ENCODE measurements at places on chromosomes 6 and 20. TPM values are rescaled to one million over a fixed set of nuclear protein-coding genes. Genes with fewer than 3 reads are reported as not detected.

DNA sequence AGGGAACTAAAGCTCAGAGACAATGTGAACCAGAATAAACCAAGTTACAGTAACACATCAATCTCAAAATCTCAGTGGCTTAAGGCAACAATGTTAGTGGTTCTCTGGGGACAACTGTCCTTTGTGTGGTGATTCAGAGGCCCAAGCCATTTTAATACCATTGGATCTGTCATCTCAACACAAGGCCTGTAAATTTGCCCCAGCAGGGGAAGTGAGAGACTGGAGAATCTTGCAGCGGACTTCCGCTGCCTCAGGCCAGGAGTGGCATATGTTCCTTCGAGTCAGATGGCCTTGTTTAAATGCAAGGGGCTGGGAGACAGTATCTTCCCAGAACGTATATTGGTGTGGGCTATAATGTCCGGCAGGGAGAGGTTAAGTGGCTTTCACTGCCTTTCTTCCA is 126.0 kb downstream of the CD83 start:
- DNase-seq, result no peak

GRCh38 chr20:481167-481566 is 18.8 kb upstream of the TBC1D20 start:
- no peak for DNase-seq

DEFB132 gene
- total RNA-seq, result not detected

CALHM6 gene
- 0.45 TPM for total RNA-seq

DNA sequence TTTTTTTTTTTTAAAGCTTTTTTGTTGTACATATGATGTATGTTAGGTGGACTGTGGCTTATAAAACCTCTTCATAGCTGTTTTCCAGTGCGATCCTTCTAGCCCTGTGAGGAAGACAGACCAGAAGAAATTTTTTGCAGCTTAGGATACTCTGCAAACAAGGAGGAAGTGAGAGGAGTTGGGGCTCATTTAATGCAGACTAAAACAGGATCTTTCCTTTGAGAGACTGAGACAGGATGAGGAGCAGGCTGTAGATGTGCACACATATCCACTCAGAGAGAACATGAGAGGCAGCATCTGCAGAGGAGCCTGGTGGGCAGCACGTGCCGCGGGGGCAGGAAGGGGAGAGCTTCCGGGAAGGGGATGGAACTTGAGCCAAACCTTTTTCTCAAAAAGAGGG is 45.7 kb downstream of the PPARD start:
- DNase-seq, result no peak

- DNase-seq, result no peak
Observed at GRCh38 chr20:46715292-46715756, 5.9 kb downstream of the SLC2A10 start.
